LoVo (cell line): ENCODE measurements at places on chromosomes 11 and 22.

GRCh38 chr22:49954991-49955580 lies 5.5 kb upstream of the PIM3 start:
- no peak for DNase-seq

DNA sequence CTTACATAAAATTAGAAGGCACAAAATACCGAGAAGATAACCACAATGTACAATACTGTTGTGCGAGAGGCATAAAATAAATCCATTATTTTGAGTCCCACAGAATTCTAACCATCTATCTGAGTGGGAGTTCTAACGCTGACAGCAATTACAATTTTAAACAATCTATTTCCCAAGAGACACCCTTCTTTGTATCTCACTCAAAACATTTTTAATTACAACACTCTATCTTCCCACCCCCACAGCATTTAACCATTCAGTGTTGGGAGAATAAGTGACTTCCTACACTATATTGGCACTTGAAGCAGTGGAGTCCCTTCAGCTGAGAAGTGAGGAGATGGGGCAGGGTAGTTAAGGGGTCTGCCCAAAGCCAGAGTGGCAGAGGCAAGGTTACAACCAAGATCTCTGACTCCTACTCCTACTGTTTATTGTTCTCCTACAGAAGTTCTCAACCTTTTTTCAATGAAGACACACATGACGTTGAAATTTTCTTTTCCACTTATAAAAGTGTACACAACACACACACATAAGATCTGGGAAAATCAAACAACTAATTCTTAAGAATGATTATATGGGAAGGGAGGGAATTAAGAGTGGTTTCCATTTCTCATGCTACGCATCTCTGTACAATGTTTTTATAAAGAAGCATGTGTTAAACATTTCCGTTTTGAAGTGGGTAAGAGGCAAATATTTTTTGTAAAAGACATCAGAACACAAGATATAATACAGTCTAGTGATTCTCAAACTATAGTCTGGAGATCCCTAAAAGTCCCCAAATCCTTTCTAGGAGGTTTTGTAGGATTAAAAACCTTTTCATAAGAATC lies 10.9 kb downstream of the SLC25A17 start:
- DNase-seq: no peak

DNA sequence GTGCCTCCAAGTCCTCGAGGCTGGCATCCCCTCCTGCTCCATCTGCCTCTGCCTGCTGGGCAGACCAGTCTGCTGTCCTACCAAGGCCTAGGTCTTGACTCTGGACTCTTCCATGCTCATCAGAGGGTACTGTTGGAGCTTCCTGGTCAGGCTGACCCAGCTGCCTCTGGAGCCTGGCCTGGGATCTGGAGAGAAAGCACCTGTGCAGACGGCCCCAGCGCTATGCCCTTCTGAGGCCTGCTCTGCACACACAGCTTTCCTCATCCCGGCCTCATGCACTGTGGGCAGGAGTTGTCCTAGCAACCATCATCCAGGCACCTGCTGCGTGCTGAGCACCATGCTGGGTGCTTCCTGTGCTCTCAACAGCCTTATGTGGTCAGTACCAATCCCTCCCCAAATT lies 70.8 kb downstream of the CDKN1C start:
- DNase-seq: no peak

DNA sequence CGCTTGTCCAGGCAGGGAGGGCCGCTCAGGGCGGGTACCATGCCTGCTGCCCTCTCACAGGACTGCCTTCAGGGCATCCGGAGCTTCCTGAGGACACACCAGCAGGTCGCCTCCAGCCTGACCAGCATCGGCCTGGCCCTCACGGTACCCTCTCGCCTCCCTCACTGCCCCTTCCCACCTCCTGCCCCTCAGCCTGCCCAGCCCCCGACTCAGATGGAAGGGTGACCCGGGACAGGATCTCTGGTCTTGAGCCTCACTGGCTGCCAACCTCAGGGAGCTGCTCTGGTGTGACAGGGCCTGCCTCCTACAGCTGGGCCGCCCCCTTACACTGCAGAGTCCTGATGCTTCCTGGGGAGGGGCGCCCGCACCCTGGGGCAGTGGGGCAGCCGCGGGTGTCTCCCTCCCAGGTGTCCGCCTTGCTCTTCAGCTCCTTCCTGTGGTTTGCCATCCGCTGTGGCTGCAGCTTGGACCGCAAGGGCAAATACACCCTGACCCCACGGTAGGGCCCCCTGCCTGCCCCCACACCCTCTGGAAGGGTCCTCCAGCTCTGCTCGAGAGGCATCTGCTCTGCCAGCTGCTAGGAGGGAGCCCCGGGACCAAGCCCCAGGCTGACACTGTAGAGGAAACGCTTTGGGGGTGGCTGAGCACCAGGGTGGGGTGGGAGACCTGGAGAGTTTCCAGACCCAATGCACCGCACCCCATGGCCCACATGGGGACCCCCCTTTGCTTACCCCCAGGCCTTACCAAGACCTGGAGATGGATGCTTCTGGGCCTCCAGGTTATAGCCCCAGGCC lies 14.6 kb downstream of the TSPAN32 start:
- DNase-seq: no peak

DNA sequence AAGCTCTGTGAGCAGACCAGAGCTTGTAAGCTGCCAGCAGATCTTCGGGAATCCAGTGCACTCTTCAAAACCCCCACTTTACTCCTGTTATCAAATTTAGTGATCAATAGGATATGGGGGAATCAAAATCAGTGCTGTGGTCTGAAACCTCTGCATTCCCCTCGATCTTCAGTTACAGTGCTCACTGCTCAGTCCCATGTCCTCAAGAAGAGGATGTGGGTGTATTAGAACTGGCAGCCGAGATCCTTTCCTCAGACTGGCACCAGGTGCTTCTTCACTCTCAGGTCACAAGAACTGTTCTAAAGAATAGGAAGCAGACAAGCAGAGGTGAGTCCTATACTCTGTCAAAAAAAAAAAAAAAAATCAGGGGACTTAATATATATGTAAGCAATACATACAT lies 15.3 kb upstream of the MAML2 start:
- DNase-seq: no peak

DNA sequence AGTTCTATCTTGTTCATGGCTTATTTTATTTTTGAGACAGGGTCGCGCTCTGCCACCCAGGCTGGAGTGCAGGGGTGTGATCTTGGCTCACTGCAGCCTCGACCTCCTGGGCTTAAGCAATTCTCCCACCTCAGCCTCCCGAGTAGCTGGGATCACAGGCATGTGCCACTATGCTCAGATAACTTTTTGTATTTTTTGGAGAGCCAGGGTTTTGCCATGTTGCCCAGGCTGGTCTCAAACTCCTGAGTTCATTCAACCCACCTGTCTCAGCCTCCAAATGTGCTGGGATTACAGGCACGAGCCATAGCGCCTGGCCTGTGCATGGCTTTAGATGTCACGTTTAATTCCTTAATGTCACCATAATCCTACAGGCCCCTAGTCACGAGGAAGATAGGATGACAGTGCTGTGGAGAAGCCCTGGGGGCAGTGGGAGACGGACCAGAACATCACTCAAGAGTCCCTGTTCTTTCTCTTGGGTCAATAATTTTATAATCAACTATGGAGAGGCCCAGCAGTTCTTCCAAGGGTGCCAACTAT lies 99.5 kb downstream of the RDX start:
- no peak for DNase-seq

DNA sequence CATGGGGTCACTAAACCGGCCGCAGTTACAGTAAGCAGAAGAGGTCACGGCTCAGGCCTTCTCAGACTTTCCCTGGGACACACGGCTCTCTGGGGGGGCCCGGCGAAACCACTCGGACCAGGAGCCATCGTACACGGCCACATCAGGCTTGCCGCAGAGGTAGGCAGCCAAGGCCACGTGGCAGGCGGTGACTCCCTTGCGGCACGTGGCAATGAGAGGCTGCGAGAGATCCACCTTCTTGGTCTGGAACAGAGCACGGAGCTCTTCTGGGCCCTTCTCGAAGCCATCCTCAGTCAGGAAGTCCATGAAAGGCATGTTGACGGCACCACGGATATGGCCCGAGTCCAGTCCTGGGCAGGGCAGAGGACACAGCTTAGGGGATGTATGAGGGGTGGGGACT lies 8.3 kb downstream of the TST start:
- no peak for DNase-seq

DNA sequence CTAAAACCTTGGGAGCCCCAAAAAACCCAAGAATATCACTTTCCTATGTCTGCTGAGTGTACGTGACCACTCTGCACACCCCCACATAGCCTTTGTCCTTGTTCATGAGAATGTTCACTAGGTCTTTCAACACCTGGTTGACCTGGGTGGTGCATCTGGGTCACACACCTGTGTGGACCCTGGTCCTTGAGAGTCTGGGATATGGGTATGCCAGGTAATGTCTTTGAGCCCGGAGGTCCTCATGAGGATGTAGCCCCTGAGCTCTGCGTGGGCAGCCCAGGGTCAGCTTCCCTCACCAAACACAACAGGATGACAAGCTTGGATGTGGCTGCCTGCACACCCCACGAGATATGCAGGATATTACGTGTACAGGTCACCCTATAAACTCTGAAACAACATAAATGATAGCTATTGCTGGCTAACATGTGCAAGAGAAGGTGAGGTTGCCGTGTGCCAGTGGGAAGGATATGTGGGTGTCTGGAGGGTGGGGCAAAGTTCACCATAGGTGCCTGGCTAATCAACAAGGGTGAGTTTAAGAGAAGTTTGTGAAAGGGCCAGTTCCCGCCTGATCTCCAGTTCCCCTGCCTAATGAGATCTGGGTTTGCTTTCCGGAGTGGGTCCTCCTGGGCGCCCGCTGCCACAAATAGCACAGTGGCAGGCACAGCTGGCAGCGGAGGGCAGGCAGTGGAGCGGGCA lies 1.4 kb upstream of the PPARA start:
- no peak for DNase-seq

DNA sequence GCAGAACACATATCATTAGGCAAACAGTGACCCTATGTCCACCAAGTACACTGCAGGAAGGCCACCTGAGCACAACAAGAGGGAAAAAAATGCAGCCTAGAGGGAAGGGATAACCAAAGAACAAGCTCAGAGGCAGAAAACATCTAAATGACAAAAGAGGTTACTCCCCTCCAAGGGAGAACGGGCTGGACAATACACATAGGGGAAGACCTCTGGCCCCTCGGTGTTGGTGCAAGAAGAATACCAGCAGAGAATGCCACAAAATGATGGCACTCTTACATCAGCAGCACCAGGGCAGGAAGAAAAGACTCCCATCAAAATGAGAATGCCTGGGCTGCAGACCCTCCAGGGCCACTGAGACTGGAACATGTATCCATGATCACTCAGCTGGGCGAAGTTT lies 66.6 kb upstream of the OPCML start:
- no peak for DNase-seq

- DNase-seq: no peak
Measured at GRCh38 chr22:46551321-46551720, 13.9 kb upstream of the CELSR1 start.

GRCh38 chr22:16922706-16923105 lies 85.3 kb downstream of the GAB4 start:
- DNase-seq: no peak

GRCh38 chr11:47244448-47245350 lies 3.9 kb downstream of the ACP2 start:
- DNase-seq: no peak

- no peak for DNase-seq
Measured at GRCh38 chr11:122285070-122285988, 169.3 kb upstream of the BLID start.

DNA sequence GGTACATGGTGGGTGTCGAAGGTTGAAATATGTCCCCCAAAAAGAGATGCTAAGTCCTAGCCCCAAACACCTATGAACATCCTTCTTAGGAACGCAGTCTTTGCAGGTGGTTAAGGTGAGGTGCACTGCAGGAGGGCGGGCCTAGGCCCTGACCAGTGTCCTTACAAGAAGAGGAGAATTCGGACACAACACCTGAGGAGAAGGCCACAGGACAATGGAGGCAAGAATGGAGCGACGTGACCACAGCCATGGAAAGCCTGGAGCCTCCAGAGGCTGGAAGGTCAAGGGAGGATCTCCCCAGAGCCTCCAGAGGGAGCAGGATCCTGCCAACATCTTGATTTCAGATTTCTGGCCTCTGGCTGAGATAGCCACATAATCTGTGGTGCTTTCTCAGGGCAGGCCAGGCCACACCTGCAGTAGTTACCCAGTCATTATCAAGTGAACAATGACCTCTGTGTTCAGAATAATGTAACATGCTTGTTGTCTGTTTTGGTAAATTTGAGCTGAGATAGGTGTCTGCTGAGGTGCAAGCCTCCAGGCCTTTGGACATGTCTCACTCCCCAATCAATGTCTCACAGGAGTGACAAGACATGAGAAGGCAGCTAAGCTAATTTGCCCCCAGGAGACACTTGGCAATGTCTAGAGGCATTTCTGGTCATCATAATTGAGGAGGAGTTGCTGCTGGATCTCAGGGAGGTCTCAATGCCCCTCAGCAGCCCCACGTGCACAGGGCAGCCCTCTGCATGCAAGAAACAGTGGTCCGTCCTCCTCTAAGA lies 498.9 kb downstream of the BRD1 start:
- no peak for DNase-seq

DNA sequence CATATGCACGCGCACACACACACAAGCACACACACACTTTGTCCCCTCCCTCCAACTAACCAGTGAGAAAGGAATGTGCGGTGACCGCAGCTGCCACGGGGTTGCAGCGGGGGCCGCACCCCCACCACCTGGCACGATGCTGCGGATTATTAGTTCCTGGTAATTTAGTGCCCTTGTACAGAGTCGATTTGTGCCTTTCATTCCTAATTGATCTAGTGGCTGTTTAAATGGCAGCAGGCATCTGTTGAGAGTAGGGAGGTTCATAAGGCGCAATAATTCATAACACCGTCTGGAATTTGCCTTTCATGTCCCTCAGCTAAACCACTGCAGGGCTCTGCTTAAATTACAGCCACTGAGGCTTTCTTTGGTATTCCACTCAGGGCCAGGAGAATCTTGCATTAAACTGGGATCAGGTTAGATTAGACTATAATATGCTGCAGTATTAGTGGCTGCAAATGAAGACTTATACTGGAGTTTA lies 113.7 kb downstream of the FEZ1 start:
- no peak for DNase-seq

- no peak for DNase-seq
Measured at GRCh38 chr22:20810645-20811044, 36.7 kb downstream of the SERPIND1 start.

GRCh38 chr11:2844116-2844842 lies 41.3 kb downstream of the CDKN1C start:
- no peak for DNase-seq

DNA sequence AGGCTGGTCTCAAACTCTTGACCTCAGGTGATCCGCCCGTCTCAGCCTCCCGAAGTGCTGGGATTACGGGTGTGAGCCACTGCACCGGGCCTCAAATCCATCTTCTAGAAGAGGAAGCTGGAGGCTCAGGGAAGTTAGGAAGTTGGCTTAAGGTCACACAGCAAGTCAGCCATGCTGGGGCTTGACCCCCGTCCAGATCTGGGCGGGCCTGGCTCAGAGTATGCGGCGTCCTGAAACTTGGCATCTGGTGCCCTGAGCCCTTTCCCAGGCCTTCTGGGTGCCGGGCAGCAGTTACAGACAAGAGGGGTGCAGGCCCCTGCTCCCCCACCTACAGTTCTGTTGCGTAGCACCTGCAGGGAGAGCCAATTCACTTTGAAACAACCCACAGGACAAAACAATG lies 11.2 kb downstream of the MPPED1 start:
- no peak for DNase-seq

GRCh38 chr11:67439321-67440228 lies 2.1 kb upstream of the PTPRCAP start:
- no peak for DNase-seq

- DNase-seq: no peak
Measured at GRCh38 chr11:102610200-102610599, 14.9 kb downstream of the MMP20 start.

- no peak for DNase-seq
Measured at GRCh38 chr11:17821648-17822400, 87.2 kb downstream of the KCNC1 start.

- no peak for DNase-seq
Measured at GRCh38 chr11:71281204-71281603, 28.8 kb upstream of the SHANK2 start.
